HCEC 1CT (cell line): ENCODE measurements at places on chromosomes 7 and 10.

GRCh38 chr10:9786101-9786500 is 1231.6 kb upstream of the CELF2 start:
- peak; percentile 44 for DNase-seq

GRCh38 chr10:68897336-68897741 is 3.8 kb upstream of the DDX50 start:
- DNase-seq, result peak; percentile 71

- DNase-seq, result no peak
Measured at GRCh38 chr7:2651847-2652735, 20.3 kb downstream of the TTYH3 start.

GRCh38 chr7:3922175-3922635 is 621.2 kb downstream of the SDK1 start:
- peak; percentile 81 for DNase-seq

DNA sequence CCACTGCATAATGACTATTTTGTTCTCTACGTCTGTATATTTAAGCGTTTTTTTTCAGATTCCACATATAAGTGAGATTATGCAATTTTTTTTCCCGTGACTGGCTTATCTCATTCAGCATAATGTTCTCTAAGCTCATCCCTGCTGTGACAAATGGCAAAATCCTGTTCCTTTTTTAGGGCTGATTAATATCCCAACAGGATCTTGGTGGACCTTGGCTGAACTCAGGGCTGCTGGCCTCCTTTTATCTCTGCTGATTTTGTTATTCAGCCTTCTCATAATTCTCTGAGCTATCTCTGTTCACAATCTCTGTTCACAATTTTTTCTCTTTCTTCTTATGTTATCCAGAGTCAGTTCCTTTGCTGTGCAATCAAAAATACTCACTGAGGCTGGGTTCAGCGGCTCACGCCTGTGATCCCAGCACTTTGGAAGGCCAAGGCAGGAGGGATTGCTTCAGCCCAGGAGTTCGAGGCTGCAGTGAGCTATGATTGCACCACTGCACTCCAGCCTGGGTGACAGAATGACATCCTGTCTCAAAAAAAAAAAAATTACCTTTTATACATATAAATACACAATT is 1035.9 kb upstream of the AUTS2 start:
- DNase-seq, result no peak

DNA sequence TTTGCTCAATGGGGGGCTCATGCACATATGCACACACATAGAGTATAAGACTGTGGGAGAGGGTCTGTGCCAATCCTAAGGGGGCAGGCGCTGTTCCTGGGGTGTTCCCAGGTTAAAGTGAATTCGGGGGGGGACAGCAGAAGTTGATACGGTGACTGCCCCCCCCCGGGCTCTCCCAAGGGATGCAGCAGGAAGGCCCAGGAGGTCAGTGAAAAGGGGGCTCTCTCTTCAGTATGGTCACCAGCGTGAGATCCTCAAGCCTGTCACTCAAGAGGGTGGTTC is 32.4 kb downstream of the SPDYE6 start:
- no peak for DNase-seq

DNA sequence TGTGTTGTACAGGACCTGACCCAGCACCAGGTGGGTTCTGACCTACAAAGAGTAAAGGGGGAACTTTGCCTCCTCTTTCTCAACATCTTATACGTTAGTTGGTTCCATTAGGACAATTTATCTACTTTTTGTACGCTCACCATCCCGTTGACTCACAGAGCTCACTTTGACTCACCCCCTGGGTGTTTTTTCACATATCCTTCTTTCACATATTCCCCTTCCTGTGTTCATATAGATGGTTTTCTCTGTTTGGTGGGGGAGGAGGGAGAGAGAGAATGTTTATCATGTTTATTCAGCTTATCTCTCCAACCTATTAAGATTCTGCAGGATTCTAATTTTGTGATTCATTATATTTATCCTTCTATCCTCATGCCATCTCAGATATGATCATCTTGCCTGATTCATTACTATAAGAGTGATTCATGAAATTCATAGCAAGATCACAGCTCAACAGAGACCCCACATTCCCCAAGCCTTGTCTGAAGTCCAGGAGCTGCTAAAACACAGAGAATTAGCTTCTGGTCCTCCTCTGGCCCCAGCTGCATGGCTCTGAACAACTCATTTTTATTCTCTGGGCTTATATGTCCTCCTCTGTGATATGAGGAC is 37.2 kb downstream of the PRSS2 start:
- DNase-seq, result no peak

- no peak for DNase-seq
Measured at GRCh38 chr7:143027032-143027431, at the start of gene OR9A2. OR9A2 (minus strand) TSS chr7:143027132; CDS start chr7:143027132, 0 bp downstream.

GRCh38 chr10:77430530-77430929 is 207.1 kb downstream of the KCNMA1 start:
- no peak for DNase-seq

DNA sequence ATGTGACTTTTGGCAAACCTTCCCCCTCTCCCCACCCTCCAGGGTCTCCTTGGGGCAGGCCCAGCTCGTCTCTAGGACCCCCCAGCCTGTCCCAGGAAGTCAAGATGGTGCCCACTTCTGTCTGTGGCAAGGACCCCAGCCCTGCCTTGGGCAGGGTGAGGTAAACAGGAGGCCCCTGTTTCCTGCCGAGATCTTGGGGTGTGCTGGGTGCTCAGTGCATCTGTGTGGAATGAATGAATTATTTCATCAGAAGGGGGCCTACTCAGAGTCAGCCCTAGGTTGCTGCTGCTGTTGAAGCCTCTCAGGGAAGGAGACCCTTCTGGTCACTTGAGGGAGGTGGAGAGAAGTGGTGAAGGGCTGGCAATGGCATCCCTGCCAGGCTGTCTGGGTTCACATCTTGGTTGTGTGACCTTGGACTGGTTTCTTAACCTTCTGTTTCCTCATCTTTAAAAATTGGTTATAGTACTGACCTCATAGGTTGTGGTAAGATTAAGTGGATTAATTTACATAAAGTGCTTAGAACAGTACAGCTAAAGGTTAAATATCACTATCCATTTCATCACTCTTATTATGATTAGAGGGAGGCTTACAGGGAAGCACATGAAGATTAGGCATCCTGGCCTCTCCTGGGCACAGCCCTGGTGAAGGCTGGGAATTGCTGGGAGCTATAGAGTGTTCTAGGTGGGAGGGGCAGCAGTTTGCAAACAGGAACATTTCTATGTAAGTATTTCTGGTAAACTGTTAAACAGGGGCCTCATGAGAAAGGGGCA is 67.7 kb downstream of the ZMIZ1 start:
- DNase-seq, result peak; percentile 68

- DNase-seq, result peak; percentile 55
Measured at GRCh38 chr10:68826764-68827591, at the start of gene STOX1. STOX1 (plus strand) TSS chr10:68827531; CDS start chr10:68827624, 93 bp downstream.

DNA sequence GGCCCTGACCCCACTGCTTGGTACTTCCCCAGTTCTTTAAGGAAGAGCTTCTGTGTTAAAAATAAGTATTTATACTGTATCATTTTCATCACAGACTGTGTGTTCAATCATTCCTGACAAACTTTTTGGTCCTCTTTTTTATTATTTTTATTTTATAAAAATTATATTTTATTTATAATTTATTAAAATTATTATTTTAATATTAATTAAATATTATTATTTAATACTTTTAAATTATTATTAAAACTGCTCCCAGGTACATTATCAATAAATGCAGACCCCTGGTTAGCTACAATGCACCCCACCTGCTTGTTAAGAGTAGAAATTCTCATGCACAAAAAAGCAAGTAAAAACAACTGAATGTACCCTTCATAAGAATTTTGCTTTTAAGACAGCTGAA is 172.0 kb downstream of the GLI3 start:
- no peak for DNase-seq

DNA sequence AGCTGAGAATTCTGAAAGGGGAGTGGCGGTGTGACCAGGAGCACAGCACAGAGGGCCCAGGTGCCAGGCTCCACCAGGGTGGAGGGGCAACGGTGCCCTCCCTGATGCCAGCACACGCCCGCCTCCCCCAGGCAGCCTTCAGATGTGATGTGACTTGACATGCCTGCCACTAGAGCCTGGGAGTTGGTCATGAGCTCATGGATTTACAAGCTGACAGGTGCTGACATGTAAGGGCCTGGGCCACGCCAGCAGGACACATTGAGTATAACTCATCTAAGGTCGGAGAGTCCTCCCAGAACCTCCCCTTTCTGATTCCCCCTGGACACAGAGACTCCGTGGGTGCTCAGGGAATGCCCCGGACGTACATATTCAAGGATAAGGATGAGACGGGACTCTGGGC is 74.2 kb downstream of the LSM5 start:
- DNase-seq, result no peak

DNA sequence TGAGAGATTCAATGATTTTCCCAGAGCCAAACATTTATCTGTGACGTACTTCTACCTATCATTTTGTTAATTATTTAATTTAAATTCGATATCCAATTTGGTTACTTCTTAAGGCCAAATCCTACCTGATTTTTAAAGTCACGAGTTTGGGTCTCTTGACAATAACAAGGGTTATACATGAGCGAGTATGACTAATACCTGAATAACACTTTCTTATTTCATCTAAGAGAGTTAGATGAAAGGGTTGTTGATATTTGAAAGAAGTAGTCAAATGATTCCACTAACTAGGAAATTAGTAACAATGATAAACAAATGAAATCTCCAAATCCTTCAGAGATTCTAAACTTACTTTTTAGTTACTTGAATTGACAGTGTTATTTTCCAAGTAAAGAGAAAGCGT is 1086.9 kb downstream of the XPNPEP1 start:
- no peak for DNase-seq
